ENCODE measurements at places on chromosomes 1 and 21. TPM values are rescaled to one million over a fixed set of nuclear protein-coding genes. Genes with fewer than 3 reads are reported as not detected.

- peak overlapping the region; percentile 84 for H3K4me3 ChIP-seq
- peaks cover 62% of the 10 kb centered on the region for H3K4me1 ChIP-seq
- peaks cover 18% of the 10 kb centered on the region for H3K36me3 ChIP-seq
- no peak for DNase-seq
- peak overlapping the region; percentile 92 for H3K27ac ChIP-seq
Measured at GRCh38 chr21:29075706-29076466, 2.4 kb upstream of the CCT8 start.

LEPR gene
- 5.0 TPM for total RNA-seq

DNA sequence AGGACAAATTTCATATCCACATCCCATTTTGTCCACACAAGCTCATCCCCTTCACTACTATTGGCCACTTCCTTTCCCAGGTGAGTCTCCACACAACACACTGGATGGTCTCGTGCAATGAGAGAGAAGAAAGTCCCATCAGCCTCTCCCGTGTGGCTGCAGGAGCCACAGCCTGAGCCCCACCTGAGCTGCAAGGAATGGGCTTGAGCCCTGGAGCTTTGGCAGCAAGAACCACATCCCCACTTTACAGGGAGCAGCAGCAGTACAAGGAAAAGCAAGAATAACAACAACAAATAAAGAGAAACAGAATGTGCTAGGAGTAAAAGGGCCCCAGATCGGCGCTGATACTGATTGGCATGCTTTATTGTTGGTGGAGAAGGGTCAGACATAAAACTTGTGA lies 117.7 kb downstream of the TPTE start:
- no peaks in the 10 kb centered on the region for H3K4me1 ChIP-seq
- no peak for DNase-seq

DNA sequence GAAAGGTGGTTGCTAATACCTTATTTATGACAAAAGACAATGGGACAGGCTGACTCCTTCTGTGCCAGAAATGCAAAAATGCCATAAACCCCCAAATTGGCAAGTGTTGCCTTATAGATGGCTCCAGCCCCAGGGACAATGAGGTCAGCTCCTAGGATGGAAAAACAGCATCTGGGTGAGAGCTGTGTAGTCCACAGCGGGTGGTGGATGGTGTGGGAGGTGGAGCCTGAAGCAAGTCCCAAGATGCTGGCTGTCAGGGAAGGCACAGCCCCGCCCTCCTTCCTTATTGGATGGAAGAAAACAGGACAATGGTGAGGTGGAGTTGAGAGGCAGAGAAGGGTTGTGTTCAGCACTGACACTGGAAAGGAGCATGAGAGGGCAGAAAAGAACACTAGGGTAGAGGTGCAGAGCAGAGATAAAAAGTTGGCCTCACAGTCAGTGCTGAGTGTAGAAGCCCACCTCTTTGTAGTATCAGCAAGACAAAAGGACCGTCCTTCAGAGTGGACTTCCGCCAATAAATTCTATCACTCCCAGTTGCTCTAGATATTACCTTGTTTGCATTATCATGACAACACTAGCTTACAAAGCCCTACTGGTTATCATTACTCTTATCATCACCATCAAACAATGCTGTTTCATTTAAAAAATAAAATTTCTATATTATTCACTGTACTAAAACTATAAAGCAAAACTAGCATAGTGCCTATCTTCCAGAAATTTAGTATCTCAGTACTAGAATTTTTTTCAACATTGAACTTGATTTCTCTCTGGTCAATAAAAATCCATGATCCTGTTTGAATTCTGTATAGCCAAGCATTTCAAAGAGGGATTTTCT lies 3.7 kb upstream of the SDE2 start:
- H3K4me1 ChIP-seq, result peaks cover 42% of the 10 kb centered on the region
- peak overlapping the region; percentile 82 for H3K27ac ChIP-seq
- H3K4me3 ChIP-seq, result peak overlapping the region; percentile 28
- peak; percentile 59 for DNase-seq
- peaks cover 8% of the 10 kb centered on the region for H3K36me3 ChIP-seq
- no peaks in the 10 kb centered on the region for H3K27me3 ChIP-seq

TEKT2 gene
- not detected for total RNA-seq

TPTE gene
- not detected for total RNA-seq

DNA sequence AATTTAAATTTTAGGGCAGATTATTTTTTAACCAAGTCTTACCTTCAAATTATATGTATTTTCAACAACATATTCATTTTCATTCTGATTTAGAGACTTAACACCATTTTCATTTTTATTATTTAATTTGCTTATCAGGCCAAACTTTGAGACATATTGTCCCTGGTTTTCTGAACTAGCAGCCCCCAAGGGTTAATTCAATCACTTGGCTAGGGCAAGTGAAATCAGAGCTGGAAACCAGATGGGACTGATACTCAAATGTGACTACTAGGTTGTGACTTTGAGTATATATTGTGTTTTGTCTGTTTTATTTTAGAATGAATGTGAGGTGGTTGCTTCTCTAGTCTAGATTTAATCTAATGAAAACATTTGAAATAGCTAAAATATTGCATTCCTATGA lies 198.9 kb upstream of the PTGFR start:
- no peak overlapping the region for H3K27ac ChIP-seq
- no peaks in the 10 kb centered on the region for H3K27me3 ChIP-seq
- H3K36me3 ChIP-seq, result no peaks in the 10 kb centered on the region
- no peak for DNase-seq
- no peak overlapping the region for H3K4me3 ChIP-seq

DNA sequence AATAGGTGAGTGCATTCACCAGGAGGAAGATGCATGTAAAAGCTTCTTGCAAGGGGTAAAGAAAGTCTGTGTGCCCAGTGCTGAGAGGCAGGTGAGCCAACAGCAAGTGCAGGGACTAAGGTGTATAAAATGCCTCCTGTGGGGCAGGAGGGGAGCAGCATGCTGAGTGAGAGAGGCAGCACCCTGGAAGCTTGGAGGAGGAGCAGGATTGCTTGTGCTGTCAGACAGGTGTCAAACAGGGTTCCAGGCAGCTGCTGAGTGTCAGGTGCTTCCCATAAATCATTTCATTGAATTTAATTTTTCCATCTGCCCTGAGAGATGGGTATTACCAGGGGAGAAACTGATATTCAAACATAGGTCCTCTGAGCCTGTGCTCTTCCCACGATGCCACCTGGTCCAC lies 13.9 kb downstream of the BSND start:
- no peak for DNase-seq
- no peaks in the 10 kb centered on the region for H3K36me3 ChIP-seq
- peaks cover 4% of the 10 kb centered on the region for H3K27me3 ChIP-seq
- H3K27ac ChIP-seq, result no peak overlapping the region
- no peak overlapping the region for H3K4me3 ChIP-seq

KRTAP19-1 gene
- total RNA-seq, result not detected

- H3K36me3 ChIP-seq, result no peaks in the 10 kb centered on the region
- no peak overlapping the region for H3K27ac ChIP-seq
- DNase-seq, result no peak
- no peaks in the 10 kb centered on the region for H3K27me3 ChIP-seq
- H3K4me3 ChIP-seq, result no peak overlapping the region
- no peaks in the 10 kb centered on the region for H3K4me1 ChIP-seq
Measured at GRCh38 chr1:82319546-82319945, 518.8 kb downstream of the ADGRL2 start.

DNA sequence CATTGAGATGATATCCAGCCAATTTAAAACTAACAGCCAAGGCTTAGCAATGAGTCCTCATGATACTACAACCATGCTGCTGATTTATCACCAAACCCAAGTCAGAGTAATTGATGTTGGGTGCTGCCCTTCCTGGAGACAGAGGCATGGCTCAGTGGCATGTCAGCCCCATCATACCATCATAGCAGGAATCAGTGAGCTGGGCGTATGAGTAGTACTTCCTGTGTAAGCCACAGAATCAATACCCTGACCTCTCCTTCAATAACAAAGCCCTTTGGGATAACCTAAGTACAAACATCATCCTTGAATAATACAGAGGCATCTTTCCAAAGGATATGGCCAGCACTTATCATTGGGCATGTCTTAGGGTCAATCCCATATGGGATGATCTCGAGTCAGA lies 3.0 kb upstream of the LCE1E start:
- no peak for DNase-seq
- H3K27ac ChIP-seq, result no peak overlapping the region
- H3K27me3 ChIP-seq, result peaks cover 36% of the 10 kb centered on the region
- H3K36me3 ChIP-seq, result no peaks in the 10 kb centered on the region
- H3K4me1 ChIP-seq, result no peaks in the 10 kb centered on the region

DNA sequence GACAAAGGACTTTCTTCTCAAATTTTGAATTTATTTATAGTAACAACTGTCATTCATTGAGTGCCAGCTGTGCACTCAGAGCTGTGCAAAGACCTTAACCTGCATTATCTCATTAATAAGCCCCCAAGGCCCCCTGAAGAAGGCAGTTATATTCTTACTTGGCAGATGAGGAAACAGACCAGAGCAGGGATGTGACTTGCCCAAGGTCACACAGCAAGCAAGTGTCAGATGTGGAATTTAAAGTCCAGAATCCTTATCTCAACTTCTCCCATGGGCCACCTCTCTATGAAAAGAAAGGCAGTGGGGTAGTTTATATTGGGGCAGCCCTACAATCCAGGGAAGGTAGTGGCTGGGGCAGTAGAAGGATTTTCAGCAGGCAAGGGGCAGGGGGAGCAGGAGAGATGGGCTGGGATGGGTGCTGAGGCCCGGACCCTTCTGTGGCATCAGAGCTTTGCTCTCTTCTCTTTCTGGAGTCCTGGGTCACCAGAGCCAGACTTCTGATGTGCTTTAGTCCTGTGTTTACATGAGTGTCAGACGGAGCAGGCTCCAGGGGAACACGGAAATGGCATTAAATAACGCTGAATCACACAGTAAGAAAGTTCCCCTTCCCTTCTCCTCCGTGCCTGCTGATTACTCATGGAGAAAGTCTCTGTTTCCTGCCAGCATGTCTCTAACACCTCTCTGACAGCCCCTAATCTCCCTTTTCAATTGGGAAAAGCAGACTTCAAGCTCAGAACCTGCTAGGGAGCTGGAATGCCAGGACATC lies 39.5 kb downstream of the EPHB2 start:
- H3K27me3 ChIP-seq, result peaks cover 3% of the 10 kb centered on the region
- DNase-seq, result peak; percentile 14
- H3K36me3 ChIP-seq, result no peaks in the 10 kb centered on the region
- peaks cover 7% of the 10 kb centered on the region for H3K4me1 ChIP-seq
- no peak overlapping the region for H3K27ac ChIP-seq
